ENCODE measurements at places on chromosomes 3 and 15. TPM values are rescaled to one million over a fixed set of nuclear protein-coding genes. Genes with fewer than 3 reads are reported as not detected.

The TMEM42 gene
- 11.4 TPM for total RNA-seq

- no peak for DNase-seq
Observed at GRCh38 chr15:47987908-47988532, 132.8 kb upstream of the SLC24A5 start.

The BSN gene
- total RNA-seq = 0.44 TPM

DNA sequence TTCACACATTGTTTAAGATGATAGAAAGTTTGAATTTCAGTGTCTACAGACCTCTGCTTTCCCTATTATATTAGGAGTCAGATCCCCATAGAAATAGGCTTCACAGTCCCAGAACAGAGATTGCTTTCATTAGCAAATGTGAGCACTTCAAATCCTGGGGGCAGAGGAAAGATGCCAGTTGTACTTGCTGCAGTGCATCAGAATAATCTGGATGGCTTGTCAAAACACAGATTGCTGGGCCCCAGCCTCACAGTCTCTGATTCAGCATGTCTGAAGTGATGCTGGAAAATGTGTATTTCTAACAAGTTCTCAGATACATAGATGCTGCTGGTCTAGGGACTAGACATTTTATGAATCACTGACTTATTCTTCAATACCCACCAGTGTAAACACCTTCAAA, 375.2 kb downstream of the FGF12 start:
- DNase-seq = peak; percentile 29

The GOLGA8T gene
- total RNA-seq = not detected

The CLDN11 gene
- 13.7 TPM for total RNA-seq

- no peak for DNase-seq
Observed at GRCh38 chr3:15553749-15554148, 32.2 kb upstream of the COLQ start.

DNA sequence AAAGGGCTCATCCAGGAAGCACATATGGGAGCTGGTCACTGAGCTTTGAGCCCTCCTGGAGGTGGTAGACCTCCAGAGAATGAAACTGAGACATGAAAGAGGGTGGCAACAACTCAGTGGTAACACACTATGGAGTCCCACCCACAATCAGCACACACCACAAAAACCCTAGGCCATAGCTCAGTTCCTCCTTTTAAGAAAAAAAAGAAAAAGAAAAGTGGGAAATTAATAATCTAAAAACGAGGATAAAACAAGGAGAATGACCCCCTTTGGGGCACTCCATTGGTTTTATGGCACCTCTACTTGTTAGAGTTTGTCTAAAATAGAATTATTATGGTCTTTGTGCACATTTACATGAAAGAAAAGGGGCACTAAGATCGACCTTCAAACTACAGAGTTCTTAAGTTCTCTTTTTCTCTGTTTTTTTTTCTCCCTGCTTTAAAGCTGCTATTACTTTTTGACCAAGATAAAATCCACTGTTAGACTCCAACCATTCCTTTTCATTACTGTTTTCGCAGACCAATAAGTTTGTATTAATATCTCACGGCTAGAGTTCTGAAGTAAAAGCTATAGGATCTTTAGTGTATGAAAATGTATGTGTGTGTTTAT, 40.2 kb upstream of the ZBTB20 start:
- no peak for DNase-seq

The ADGRG7 gene
- total RNA-seq = not detected

DNA sequence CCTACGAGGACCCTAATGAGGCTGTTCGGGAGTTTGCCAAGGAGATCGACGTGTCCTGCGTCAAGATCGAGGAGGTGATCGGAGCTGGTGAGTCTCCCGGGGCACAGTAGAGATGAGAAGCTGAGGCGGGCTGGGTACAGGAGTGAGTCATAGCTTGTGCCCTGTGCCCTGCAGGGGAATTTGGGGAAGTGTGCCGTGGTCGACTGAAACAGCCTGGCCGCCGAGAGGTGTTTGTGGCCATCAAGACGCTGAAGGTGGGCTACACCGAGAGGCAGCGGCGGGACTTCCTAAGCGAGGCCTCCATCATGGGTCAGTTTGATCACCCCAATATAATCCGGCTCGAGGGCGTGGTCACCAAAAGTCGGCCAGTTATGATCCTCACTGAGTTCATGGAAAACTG, 17.9 kb downstream of the EPHB3 start:
- peak; percentile 40 for DNase-seq

- DNase-seq = no peak
Observed at GRCh38 chr3:158058495-158059130, 47.6 kb downstream of the SHOX2 start.

- DNase-seq = no peak
Observed at GRCh38 chr15:101504866-101505609, 15.5 kb upstream of the PCSK6 start.

- no peak for DNase-seq
Observed at GRCh38 chr15:70772402-70772801, 9.0 kb upstream of the UACA start.

- DNase-seq = no peak
Observed at GRCh38 chr3:155001289-155002010, 78.7 kb upstream of the MME start.

DNA sequence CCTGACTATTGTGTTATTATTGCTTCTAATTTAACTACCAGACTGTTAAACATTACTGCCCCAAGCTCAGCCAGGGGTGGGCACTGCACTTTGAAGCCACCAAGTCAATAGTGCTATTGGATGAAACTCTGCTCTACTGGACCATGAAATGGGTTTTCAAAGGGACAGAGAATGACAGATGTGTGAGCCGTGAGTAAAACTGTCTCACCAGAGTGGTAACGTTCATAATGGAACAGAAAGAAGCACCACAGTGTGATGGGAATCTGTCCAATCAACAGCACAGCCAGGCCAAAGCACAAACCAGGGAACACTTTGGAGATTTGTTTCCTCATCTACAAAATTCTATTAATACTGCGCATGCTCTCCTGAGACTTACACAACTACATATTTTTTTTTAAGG, 171.8 kb upstream of the LPP start:
- no peak for DNase-seq

GRCh38 chr15:54843006-54843405, 353.7 kb downstream of the RSL24D1 start:
- DNase-seq = no peak

GRCh38 chr3:138434875-138435772, 708 bp downstream of the ESYT3 start:
- no peak for DNase-seq

The MRAS gene
- 374 TPM for total RNA-seq

- DNase-seq = no peak
Observed at GRCh38 chr3:47128137-47128536, 35.8 kb downstream of the SETD2 start.

DNA sequence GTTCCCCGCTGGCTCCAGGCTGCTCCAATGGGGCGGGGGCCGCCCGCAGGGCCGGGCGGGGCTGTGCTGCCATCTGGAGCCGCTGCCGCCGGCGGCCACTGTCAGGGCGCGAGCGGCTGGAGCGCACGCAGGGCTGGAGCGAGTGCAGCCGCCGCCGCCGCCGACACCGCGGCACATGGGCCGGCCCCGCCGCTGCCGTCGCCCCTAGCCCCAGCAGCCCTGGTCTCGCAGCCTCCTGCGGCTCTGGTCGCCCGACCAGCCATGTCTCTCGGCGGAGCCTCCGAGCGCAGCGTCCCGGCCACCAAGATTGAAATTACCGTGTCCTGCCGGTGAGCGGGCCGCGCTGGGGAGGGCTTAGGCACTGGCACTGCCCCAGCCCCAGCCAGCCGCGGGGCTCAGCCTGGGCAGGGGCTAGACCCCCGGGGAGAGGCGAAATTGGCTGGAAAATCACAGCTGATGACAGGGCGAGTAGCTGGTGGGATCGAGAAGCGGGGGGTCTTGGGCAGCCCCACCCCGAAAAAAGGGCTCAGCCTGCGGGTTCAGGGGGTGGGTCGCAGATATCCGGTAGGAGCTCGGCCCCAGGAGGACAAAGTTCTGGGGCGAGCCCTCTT, at the start of gene CPNE9:
Gene CPNE9 (plus strand): TSS at position 98 of the 611 bp plus-strand sequence. CDS start 164 bp downstream, at position 262.
- no peak for DNase-seq

DNA sequence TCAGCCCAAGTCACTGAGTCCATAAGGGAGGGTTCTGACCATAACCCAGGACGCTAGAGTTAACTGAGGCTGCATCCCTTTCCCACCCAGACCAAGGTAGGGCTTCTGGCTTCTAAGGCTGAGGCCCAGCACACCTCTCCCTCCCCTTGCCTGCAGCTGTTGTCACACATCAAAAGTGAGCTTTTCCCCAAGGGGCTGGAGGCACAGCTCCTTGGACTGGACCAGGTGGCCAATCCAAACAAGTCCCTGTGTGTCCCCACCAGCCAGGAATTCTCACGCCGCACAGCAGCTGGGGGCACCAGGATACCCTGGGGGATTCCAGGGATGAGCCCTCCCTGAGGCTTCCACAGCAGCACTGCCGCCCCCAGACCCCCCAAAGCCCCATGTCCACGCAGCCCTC, 22.3 kb upstream of the ISLR2 start:
- DNase-seq = no peak

The NDN gene
- 60.0 TPM for total RNA-seq

The COX17 gene
- total RNA-seq = 138 TPM

DNA sequence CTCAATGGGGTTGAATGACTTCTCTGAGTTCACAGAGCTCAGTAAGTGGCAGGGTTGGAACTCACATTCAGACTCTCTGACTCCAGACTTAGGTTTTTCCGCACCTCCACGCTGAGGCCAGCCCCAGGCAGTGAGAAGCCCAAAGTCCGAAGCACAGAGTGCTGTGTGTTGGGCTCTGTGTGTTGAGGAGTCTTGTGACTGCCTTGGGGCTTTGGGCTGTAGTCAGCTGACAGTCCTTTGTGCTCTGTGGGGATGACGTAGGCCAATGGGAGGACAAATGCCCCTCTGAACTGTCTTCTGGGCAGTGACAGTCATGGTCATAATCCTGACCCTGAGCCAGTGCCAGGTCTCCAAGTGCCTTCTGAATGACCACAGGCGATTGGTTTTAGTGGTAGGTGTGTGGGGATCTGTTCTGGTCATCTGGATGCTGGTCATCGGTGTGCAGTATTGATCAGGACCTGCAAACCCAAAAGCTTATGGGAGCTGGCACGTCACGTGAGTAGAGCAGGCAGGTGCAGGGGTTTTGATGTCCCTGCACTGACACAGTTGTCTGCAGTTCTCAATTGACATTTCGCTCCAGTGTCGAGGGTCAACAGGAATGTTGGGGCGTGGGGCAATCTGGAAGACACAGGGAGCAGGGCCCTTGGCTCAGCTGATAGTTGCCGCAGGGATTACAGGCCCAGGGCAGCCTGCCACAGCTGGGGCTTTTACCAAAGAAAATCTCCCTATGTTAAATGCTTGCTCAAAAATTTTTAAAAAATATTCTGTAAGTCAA, 45.3 kb downstream of the CAPN3 start:
- DNase-seq = no peak

DNA sequence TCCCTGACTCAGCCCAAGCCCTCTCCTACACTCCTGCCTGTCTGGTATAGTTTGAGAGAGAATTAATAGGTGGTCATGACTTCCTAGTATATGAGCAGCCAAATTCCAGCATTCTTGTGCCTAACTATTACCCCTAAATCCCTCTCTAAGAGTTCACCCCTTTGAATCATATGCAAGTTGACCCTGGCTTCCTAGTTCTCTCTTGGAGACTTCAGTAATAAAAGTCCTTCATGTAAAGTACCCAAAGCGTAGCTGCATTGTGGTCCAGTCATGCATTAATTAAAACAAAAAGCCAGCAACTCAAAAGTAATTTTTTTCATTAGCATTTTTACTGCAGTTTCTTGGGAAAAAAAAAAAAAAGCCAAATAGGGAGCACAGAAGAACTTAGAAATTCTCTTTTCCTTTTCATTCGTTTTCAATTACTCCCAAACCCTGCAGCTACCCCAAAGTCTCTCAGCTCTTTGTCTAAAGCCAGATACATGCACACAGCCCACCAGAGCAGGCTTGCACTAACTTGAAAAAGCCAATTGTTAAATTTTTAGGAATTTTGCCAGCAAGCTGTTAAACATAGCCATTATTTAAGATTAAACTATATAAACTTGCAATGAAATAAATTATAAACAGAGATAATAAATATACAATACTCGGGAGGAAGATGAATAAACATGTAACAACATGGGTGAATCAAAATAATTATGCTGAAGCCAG, 50.1 kb upstream of the STT3B start:
- DNase-seq = no peak

The VWA5B2 gene
- not detected for total RNA-seq

GRCh38 chr3:139267300-139268246, 76.2 kb upstream of the MRPS22 start:
- no peak for DNase-seq

The MTMR10 gene
- total RNA-seq = 29.3 TPM

- no peak for DNase-seq
Observed at GRCh38 chr3:151765685-151766084, 32.0 kb downstream of the AADACL2 start.

The ATG7 gene
- 20.4 TPM for total RNA-seq

Data from right cardiac atrium (tissue), 5 donors.